H54 (cell line): ENCODE measurements at places on chromosomes 1 and 21.

GRCh38 chr1:27527890-27528817 is 38.2 kb upstream of the WASF2 start:
- no peak for DNase-seq

DNA sequence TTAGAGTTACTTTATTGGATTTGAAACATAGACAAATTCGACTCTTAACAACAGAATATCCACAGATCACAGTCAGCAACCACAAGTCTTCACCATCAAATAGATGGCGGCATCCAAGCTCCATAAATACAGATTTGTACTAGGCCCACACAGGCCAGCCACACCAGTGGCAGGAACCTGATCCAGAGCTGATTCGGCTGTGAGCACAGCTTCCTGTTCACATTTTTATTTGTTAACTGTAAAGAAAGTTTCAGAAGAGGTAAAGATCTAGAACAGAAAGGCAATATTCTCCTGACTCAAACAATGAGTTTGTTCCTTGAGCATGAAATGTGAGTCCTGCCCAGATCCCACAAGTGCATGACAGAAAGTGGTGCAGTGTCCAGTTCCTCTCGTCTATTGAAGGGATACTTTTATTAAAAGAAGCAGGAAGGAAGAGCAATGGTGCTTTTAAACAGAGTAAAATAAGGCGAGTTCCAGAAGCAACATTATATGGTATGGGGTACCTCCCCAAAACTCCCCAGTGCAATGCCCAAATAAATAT is 205.8 kb downstream of the SLC45A1 start:
- DNase-seq: no peak

DNA sequence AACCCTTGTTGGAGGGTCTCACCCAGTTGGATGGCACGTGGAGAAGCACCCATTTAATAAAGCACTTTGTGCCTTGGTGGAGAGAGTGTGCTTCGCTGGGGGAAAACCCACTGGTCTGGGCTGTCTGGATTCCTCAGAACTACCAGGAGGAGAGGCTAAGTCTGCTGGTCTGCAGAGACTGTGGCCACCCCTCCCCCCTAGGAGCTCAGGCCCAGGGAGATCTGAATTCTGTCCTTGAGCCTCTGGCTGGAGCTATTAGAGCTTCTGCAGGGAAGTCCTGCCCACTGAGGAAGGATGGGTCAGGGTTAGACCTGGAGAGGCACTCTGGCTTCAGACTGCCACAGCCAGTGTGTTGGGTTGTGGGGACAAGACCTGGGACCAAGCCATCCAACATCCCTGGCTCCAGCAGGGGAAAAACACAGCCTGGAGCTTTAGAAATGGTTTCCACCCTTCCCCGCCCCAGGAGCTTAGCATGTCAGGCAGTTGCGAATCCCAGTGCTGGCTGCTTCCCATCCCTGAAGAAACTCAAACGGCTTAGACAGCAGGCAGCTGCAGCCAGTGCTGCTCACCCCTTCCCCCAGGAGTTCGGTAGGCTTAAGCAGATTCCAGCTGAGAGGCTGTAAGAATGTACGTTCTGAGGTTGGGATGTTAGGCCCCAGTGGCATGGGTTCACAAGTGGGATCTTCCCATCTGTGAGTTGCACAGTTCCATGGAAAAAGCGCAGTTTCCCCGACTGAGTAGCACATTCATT is 288.3 kb downstream of the TGFB2 start:
- no peak for DNase-seq

GRCh38 chr1:61997123-61997522 is 197.5 kb upstream of the L1TD1 start:
- no peak for DNase-seq

DNA sequence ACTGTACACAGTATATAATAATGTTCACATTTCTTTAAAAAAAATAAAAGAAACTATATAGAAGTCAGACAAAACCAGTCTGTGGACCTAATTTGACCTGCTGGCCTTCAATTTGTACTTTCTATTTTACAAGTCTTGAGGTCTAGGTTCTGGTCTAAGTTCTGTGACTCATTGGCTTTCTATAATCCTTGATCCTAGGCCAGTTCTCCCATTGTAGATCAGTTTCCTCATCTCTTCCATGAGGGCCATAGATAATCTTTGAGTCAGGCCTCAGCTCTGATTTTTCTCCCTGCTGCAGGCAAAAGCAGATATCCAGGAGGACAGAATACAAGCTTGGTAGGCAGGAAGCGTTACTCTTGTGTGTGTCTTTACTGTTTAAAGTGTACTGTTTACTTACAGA is 603.7 kb upstream of the CAMK1G start:
- no peak for DNase-seq

DNA sequence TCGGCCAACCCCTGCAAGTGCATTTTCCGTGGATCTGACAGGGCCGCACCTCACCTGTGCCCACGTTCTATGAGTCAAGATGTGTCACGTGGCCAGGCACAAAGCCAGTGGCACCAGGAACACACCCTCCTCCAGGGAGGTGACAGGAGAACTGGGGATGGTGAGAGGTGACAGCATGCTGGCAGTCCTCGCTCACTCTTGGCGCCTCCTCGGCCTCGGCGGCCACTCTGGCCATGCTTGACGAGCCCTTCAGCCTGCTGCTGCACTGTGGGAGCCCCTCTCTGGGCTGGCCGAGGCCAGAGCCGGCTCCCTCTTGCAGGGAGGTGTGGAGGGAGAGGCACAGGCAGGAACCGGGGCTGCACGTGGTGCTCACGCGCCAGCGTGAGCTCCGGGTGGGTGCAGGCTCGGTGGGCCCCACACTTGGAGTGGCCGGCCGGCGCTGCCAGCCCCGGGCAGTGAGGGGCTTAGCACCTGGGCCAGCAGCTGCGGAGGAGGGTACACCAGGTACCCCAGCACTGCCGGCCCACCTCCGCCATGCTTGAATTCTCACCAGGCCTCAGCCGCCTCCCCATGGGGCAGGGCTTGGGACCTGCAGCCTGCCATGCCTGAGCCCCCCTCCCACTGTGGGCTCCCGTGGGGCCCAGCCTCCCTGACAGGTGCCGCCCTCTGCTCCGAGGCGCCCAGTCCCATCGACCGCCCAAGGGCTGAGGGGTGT is 11.6 kb upstream of the TTC34 start:
- no peak for DNase-seq

DNA sequence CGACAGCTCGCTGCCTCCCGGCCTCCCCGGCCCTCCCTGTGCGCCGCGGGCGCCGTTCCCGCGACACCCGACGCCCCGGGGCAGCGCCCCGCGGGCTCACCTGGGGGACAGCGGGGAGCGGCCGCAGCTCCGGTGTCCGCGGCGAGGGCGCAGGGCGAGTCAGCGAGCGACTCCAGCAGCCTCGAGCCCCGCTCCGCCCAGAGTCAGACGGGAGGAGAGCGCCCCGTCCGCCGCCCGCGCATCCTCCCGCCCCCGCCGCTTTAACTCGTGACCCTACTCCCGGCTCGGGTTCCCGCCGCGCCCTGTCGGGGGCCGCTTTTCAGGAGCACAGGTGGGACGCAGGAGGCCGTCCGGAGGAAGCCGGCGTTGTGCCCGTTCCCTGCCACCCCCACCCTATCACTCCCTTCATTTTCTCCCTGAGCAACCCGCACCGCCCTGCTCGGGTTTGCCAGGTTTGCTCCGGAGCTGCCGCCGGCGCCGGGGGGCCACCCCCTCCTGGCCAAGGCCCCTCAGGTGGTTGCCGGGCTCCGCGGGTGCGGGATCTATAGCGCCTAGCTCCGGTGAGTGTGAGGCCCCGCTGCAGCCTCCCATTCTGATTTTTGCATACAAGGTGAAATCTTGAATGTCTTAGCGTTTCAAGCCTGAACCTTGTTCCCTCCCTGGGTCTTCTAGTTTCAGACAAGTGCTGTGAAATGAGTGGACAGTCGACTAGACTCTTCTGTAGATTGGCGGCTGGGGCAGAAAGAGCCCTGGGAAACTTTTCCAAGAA is at the start of gene MCOLN3:
Gene MCOLN3 (minus strand): TSS at position 205 of the 769 bp plus-strand sequence. CDS start 3,140 bp downstream, outside the sequence.
- peak; percentile 49 for DNase-seq

GRCh38 chr1:100542285-100542684 is 4.3 kb downstream of the GPR88 start:
- DNase-seq: no peak

- no peak for DNase-seq
Observed at GRCh38 chr1:216461466-216461865, 38.2 kb upstream of the USH2A start.

- DNase-seq: no peak
Observed at GRCh38 chr1:28249013-28249865, 10.1 kb upstream of the SESN2 start.

GRCh38 chr1:119159966-119160365 is 19.5 kb upstream of the WARS2 start:
- DNase-seq: no peak

DNA sequence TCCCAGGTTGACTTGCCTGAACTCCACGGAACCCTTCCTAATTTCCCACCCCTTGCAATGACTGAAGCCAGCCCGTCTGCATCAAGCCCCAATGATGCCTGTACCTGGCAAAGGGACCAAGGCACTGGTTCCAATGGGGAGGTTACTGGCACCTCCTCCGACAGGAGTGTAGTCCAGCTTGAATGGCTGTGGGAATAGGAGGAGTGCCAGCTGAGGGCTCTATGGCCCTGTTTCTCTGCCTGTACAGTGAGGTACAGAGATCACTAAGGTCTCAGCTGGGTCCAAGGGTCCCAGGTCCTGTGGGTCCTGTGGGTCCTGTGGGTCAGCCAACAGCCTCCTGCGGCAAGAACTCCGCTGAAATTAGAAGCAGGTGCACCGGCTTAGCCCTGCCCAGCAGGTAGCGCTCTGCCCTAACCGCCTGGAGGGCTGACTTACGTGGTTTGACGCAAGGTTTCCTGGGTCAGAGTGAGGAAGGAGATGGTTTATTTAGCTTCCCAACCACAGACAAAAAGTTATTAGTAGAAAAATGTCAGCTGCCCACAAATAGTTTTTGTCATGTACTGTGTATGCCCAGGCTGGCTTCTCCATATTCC is 9.9 kb upstream of the SPRR4 start:
- DNase-seq: no peak

DNA sequence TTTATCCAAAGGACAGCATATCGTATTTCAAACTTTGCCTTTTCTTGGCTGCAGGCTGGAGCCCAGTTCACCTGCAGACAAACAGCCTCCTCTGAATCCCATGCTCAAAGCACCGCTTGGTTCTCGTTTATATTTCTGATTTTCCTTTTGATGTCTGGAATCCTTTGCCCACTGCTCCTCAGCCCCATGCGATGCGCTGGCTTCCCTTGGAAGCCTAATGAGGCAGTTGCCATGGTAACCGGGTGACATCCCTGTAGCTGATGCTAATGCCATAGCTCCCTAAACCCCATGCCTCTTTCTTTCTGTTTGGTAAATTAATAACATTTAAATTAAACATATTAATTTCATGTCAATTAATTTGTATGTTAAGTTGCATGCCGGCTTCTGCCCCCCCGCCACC is 327.1 kb downstream of the PRDM2 start:
- DNase-seq: no peak

GRCh38 chr21:44854664-44855446 is 18.6 kb downstream of the PTTG1IP start:
- DNase-seq: no peak

DNA sequence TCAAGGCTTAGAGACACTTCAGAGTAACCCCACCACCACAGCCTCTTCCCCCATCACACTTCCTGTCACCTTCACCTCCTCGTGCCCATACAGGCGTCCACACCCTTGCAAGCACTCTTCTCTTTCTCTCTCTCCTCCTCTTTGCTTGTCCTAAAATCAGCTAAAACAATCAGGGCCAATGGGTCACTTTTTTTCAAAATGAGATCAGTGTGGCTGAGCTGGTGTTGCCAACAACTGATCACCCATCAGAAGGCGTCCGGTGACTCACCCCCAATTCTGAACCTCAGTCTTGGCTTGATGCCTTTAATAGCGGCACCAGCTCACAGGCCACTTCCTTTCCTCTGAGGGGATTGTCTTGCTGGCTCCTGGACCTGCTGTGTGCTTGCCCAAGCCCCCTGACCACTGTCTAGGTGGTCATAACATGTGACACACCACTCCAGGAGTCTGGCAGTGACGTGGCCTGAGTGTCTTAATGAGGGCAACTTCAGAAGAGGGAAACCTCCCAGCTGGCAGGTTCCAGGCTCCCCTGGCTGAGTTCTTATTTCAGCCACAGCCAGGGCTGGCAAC is 1.6 kb downstream of the DRAXIN start:
- peak; percentile 90 for DNase-seq

DNA sequence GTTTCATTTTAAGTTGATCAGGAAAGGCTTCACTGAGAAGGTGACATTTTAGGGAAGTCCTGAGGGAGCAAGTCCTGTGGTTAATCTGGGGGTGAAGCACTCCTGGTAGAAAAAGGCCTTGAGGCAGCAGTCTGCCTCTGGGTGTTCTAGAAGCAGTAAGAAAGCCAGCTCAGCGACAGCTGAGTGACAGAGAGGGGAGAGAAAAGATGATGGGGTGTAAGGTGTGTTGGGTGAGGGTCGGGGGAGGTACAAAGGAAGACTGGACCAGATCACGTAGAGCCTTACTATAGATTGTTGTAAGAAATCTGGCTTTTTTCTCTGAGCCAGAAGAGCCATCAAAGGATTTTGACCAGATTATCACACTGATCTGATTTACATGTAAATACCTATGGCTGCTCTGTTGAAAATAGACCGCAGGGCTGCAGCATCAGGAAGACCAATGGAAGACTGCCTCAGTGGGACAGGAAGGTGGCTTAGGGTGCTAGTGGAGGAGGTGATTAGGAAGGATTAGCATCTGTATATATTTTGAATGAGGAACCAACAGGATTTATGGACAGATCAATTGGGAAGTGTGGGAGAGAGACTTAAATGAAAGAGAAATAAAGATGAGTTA is 131.2 kb downstream of the CDC7 start:
- no peak for DNase-seq

- no peak for DNase-seq
Observed at GRCh38 chr1:81387446-81387845, 413.3 kb upstream of the ADGRL2 start.

DNA sequence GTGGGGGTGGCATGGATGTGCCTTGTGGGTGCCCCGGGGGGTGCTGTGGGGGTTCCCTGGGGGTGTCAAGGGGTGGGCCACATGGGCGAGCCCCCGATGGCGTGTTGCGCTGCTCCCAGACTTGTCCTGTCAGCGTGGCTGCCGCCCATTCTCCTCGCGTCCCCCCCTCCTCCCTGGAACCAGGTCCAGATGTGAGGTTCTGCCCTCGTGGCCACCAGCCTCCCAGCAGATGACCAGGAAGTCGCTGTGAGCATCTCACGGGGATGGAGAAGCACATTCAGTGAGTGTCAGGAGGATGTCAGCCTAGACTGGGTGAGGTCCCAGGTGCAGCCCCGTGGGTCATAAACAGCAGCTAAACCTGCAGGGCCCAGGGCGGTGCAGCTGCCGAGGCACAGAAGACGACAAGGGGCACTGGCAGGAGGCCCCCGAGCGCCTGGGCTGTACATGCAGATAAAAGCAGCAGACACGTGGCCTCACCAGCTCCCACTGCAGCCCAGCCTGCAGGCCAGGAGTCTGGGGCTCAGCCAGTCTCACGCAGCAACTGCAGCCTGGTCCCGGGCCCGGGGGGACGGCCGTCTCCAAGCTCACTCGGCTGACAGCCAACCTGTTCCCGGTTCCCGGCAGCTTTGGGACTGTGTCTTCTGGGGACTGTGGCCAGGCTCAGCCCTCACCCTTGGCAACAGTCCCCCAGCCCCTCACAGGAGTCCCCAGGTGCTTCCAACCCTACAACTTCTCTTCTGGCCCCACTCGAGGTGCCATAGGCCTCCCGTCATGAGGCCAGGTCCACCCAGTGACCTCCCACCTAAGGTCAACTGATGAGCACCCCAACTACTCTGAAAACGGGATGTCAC is 17.5 kb upstream of the COL6A2 start:
- DNase-seq: no peak

GRCh38 chr1:81174811-81175476 is 625.8 kb upstream of the ADGRL2 start:
- peak; percentile 69 for DNase-seq
